Activated CD4-positive, alpha-beta T cell treated with anti-CD3 and anti-CD28 coated beads, Interleukin-2, amount 50 U/mL, for 24 hours (primary cell): ENCODE measurements at places on chromosomes 1 and 21.

DNA sequence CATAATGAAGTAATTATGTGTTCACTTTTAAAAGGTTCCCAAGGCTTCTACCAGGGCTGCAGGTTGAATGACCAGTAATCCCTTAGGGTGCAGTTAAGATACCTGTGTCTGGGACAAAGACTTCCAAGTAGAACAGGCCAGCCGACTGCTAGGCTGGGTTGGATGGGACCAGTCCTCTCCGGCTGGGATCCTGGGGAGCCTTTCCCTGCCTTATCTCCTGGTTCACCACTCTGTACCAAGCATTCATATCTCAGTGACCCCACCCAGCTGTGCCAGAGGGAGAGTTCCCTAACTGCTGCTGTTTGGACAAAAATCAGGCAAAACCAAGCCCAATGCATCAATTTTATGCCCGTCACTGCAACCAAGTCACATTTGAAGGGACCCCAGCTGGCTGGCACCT is 116.2 kb upstream of the ATP1A1 start:
- DNase-seq, result no peak

DNA sequence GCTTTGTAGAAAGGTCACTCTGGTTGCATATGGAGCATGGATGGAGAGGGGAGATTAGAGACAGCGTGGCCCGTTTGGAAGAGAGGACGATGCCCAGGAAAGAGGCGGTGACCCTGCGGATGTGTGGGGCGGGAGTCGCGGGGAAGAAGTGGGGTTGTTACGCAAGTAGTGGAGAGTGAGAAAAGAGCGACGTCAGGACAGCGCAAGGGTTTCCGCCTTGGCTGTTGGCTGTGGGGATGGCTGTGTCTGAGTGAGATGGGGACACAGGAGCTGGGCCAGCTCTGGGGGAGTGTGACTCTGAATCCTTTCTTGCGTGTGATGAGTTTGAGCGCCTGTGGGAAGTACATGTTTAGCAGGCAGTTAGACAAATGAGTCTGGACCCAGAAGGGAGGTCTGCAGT is 3.8 kb downstream of the B4GALT2 start:
- DNase-seq, result no peak

GRCh38 chr1:23339632-23340031 is 4.5 kb downstream of the HNRNPR start:
- no peak for DNase-seq

DNA sequence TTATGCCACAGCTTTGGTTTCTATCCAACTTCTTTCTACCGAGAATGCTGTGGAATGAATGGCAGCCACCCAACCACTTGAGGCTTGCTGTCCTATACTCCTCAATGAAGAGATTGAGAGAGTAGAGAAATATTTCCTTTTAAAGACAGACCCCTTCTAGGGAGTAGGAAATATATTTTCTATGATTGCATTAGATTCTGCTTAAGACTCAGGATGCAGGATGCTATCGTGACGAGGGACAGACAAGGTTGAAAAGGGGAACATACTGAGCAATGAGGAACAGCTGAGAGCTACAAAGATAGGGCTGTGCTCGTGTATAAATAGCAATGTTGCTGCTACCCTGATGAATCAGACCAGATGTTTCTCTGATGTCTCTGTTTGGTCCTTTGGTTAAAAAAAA is 7.1 kb upstream of the RASAL2 start:
- DNase-seq, result no peak

GRCh38 chr21:40622531-40622930 is 224.4 kb downstream of the DSCAM start:
- DNase-seq, result no peak

- DNase-seq, result no peak
These were observed 16.2 kb downstream of the CD247 start for GRCh38 chr1:167502192-167502551.

DNA sequence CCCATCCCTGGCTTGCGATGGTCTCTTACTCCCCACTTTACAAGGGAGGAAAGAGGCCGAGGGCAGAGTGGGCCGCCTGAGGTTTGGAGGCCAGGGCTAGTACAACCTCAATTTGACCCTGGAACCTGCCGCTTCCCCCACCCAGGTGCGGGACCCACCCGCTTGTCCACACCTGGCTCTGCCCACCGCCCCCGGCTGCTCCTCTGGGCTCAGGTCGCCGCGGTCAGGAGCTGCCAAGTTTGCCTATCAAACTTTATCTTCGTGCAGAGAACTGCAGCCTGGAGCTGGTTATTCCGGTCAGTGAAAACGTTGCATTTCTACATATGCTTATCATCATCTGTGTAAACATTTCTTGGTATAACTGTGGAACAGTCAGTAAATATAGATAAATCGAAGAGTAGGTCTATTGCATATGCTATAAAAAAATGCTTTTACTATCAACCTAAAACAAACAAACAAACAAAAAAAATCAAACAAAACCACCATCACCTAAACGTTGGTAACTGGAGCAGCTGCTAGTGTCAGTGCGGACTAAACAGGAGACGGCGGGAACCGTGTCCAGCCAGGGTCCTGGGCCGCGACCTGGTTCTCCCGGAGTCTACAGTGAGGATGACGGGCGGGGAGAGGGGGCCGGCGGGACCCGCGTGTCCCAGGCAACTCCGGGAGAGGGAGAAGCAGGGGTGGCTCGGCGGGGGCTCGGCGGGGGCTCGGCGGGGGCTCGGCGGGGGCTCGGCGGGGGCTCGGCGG is 906 bp upstream of the ADARB1 start:
- DNase-seq, result no peak

DNA sequence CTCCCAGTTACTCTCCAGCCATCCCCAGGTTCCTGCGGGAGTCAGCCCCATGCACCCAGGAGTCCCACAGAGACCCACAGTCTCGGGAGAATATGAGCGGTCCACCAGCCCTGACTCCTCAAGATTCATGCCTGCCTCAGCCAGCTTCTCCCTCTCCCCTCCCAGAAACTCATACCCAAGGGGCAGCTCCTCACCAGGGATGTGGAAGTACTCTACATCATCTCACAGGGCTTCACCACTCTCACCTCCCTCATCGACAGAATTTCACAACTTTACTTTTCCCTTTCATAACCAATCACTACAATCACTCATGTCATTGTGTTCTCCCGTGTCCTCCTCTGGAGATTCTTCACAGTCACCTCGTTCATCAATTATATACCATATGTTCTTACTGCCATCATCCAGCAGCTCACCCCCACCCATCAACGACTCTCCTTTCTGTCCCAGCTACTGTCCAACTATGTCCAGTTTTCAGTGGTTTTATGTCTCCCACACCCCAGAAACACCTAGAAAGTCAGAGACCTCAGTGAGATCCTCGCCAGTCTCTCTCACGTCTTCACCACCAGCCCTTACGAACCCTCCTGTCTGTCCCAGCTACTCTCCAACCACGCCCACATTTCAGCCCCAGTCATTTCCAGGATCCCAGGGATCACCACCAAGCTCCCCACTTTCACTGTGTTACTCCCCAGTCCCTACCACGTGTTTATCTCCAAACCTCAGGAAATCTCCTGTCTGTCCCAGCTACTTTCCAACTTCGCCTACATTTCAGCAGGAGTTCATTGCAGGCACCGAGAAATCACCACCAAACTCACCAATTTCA is 1530.1 kb upstream of the TPTE start:
- no peak for DNase-seq

DNA sequence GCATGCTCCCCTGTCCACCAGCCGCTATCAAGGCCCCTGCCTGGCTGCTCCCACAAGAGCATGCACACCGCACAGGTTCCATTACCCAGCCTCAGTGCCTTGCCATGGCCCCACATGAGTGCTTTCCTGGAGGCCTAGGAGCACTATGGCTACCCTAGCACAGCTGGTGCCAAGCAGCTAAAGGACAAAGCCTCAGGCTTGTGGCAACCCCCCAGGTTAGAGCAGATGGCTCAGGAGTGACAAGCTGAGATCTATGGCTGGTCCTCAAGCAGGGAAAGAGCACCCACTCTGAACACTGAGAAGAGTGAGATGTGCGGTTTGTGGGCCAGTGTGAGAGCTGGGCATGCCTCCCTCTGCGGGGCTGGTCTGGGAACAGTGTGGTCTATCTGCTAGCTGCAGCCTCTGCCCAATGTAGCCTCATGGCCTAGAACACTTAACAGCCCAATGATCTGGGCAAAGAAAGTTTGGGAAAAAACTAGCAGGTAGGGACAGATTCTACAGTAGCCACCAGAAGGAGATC is 129.8 kb downstream of the VAV3 start:
- no peak for DNase-seq

GRCh38 chr1:17363351-17363750 is 8.6 kb upstream of the PADI6 start:
- DNase-seq, result no peak

DNA sequence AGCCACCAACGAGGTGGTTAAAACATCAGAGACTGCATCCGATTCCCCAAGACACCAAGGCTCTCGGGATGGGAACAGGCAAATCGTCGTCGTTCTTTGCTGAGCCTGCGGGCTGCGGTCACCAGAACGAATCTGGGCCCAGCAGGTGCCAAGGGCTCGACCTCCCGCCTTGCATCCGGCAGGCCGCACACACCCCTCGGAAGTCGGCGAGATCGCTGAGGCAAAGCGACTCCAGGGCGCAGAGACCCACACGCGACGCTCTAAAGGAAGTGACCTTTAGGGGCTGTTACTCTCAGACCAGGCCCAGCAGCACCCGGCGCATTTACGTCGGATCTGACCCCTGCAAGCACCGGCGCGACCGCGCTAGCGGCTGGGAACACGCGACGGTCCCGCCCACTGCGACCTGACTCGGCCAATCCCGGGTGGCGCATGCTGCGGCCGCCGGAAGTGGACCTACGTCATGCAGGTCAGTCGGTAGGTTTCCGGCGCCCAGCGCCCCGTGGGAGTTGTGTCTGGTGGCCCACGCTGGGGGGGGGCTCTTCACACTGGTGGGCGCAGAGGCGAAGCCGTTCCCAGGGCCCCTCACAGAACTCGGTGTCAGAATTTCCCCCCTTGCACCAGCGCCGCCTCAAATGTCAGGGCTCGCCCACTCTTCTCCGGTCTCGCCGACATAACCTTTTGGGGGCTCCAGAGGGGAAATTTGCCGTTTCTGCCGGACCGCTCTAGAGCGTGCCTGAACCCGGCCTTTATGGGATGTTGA is 7.5 kb upstream of the PARK7 start:
- DNase-seq, result peak; percentile 59

DNA sequence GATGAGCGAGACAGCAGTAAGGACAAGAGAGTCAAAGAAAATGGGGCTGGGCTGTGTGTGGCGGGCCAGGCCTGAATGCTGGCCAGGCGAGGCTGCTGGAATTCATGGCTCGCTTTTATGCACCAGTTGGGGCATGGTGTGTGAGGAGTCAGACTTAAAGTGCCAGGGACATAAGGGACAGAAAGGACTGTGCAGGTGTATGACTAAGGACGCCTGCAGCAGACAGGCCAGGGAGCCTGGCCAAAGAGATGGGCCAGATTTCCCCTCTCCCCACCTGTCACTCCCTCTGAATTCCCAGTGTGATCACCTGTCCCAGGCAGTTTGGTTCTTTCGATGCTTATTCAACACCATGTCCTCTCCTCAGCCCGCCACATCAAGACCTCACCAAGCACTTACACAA is 16.9 kb upstream of the SMIM12 start:
- no peak for DNase-seq

- DNase-seq, result no peak
These were observed at the start of gene GIPC2 for GRCh38 chr1:78045926-78046778. Gene GIPC2 (plus strand): TSS chr1:78045966. CDS start chr1:78046095, 129 bp downstream.

- DNase-seq, result no peak
These were observed 83.1 kb upstream of the ERRFI1 start for GRCh38 chr1:8109216-8109615.

GRCh38 chr1:209748620-209749019 is 7.2 kb upstream of the TRAF3IP3 start:
- DNase-seq, result no peak

DNA sequence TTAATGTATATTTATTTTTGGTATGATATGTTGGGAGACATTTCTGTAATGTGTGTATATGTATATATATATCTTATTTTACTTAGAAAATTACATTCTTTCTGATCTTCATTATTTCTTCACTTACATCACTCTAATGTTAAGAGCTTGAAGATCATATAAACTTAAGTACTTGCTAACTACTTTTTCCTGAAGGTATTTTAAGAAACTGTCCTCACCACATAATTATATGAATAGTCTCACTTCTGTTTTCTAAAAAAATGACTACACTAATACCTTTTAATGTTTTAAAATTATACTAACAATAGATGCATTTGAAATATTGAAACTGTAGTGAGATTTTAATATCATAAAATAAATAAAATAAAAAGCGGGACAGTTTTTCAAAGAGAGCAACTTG is 377.1 kb downstream of the LRRIQ3 start:
- no peak for DNase-seq

- no peak for DNase-seq
These were observed 21.3 kb upstream of the CYP4X1 start for GRCh38 chr1:47002211-47002610.

- DNase-seq, result no peak
These were observed 24.3 kb downstream of the AHCTF1 start for GRCh38 chr1:246907472-246907871.

DNA sequence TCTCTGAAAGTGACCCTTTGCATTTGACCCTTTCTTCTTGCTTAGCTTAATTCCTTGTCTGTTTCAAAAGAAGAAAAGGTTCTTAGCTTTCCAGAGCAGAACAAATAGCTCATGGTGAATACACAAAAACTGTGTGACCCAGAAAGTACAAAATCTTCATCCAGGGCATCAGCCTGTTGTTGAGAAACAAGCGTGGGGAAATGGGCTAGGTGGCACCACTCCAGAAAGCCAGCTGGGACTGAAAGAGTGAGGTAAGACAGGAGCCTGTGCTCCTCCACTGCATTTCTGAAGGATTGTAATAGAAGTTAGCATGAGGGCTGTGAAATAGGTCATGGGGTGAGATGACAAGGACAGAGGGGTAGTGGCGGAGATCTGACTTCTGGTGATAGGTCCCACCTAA is 45.8 kb downstream of the CYP2J2 start:
- DNase-seq, result no peak

- DNase-seq, result no peak
These were observed 54.7 kb downstream of the KDM1A start for GRCh38 chr1:23074012-23074411.

GRCh38 chr1:65002508-65003315 is 36.4 kb upstream of the JAK1 start:
- peak; percentile 33 for DNase-seq

DNA sequence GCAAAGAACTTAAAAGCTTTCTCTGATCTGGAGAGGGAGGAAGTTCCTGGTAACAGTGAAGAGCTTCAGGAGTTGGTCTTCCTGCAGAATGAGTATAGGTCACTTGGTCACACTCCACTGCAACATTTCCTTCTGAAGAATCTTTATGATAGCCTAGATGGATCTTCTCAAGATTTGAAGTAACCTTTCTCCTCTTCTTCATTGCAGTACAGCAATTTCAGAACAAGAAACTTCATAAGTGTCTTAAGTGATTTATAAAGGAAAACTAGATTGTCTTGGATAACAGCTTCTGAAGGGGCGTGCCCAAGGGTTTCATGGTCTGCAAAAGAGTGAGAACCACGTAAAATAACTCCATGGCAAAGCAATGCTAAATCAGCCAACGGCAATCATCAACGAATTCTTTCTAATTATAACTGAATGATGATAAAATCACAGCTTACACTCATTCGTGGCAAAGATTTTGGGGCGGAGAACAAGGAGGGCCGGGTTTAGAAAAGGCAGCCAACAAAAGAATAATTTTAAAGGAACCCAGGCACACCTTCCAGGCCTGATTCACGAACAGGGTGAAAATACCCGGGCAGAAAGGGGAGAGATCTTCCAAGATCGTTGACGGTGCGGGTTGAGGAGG is 53.9 kb upstream of the ASPM start:
- DNase-seq, result no peak

GRCh38 chr1:151006327-151007052 is at the start of gene MINDY1:
Gene MINDY1 (minus strand): TSS chr1:151006902. CDS start chr1:151002617, 4,285 bp downstream.
- DNase-seq, result peak; percentile 21
